ENCODE measurements at places on chromosomes 12 and 14.
A peak's percentile ranks its signal among the peaks of the same experiment; 100 is the strongest.

- no peak for DNase-seq
Observed at GRCh38 chr14:77406086-77406485, 17.2 kb downstream of the NOXRED1 start.

DNA sequence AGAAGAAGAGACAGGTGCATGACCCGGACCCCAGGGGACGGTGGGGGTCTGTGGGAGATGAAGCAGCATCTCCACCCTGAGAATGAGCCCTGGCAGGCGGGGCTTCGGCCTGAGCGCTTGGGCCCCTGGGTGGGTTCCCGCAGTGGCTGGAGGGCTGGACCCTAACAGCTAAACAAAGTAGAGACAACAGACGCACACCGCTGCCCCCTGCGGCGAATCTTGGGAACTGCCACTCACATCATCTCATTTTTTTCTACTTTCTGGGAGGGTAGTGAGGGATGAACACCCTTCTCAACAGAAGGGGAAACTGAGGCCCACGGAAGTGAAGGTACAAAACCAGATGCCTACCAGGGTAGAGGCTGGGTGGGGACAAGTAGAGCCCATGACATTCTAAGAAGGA, 104.7 kb downstream of the RFLNA start:
- no peak for DNase-seq

DNA sequence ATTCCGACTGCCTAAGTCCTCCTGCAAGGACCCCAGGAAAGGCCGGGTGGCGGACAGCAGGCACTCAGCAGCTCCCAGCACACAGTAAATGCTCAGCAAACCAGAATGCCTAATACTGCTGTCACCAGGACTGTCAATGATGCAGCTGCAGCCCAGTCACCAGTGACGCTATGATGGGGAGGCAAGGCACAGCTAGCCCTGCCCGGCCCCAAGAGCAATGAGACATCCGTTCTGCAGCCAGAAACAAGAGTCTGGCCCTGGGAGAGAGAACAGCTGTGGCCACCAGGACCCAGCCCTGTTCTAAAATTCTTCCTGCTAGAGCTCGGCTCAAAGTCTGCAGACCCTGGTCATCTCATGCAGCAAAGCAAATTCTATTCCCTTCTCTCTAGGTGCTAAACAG, 69.8 kb downstream of the NCOR2 start:
- no peak for DNase-seq

DNA sequence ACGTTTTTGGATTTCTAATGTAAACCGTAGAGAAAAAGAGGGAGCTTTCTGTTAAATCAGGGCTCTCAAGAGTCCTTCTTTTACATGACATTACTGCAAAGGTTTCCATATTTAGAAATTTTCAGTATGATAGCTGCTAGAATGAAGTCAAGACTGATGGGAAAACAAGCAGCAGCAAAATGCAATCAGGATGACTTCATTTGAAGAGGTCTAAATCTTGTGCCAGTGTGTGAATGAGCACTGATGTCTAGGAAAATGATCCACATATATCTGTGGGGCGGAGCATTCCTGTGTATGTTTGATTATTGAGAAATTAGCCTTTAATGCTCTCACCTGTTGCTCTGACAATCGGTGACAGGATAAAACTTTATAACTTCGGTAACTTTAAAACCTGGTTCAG, 73.6 kb downstream of the GRIP1 start:
- DNase-seq = no peak

GRCh38 chr14:30657050-30657449, 34.9 kb downstream of the SCFD1 start:
- DNase-seq = no peak

- DNase-seq = no peak
Observed at GRCh38 chr12:109689426-109689825, 24.2 kb upstream of the FAM222A start.

DNA sequence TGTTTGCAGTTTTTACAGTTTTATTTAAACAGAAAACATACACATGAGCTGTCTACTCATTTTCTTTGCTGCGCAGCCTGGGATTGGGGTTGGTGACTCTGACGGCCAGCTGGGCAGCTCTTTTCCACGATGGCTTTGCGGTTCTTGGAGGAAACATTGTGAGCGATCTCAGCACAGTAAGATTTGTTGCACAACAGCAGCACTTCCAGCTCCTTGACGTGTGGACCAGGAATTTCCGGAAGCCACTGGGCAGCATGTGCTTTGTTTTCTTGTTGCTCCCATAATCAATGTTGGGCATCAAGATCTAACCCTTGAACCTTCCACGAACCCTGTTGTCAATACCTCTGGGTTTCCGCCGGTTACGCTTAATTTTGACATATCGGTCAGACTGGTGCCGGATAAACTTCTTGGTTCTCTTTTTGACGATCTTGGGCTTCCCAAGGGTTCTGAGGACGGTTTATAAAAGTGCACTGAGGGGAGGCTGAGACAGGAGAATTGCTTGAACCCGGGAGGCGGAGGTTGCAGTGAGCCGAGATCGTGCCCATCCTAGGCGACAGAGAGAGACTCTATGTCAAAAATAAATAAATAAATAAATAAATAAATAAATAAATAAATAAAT, 21.8 kb downstream of the FKBP11 start:
- no peak for DNase-seq

DNA sequence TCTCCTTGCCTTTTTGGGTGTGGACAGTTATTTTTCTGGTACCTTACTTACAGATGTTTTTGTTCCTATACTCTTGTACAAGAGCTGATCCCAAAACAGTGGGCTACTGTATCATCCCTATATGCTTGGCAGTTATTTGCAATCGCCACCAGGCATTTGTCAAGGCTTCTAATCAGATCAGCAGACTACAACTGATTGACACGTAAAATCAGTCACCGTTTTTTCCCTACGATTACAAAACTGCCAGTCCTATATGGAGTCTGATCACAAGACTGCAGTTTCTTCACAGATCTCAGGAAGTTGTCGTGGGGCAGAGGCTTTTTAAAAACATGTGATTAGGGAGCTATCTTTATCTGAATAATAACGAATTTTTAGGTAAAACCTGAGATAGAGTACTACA, 1.3 kb downstream of the LYSET start:
- no peak for DNase-seq

- no peak for DNase-seq
Observed at GRCh38 chr14:92493024-92493423, 20.6 kb upstream of the RIN3 start.

DNA sequence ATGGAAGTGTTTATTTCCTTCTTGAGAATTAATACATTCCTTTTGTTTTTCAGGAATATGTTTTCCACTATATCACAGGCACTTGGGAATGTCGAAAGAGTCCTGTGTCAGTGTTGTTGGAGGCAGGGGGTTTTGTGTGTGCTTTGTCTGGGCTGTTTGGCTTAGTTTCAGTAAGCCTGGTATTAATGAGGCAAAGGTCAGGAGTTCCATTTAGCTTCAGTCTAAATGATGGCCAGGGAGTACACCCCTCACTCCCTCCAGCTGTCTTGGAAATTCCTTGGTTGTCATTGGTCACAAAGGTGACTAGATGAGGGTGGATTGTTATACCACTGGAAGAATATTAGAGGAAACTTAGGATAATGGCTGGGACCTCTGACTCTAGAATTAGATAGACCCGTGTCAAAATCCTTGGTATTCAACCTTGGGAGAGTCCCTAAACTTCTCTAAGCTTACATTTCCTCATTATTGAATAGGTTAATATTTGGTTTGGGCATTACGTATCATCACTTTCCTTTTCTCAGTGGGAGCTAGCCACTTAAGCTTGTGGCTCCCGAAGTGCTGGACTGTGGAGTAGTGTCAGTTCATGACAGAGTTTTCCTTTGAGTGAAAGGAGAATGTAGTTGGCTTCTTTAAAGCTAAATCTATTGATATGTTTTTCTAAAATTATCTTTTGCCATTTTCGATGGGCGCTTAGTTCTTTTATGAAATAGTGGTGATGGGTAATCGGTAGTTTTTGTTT, 5.2 kb downstream of the FRS2 start:
- DNase-seq = no peak

GRCh38 chr14:55553791-55554190, 26.2 kb upstream of the KTN1 start:
- DNase-seq = no peak

DNA sequence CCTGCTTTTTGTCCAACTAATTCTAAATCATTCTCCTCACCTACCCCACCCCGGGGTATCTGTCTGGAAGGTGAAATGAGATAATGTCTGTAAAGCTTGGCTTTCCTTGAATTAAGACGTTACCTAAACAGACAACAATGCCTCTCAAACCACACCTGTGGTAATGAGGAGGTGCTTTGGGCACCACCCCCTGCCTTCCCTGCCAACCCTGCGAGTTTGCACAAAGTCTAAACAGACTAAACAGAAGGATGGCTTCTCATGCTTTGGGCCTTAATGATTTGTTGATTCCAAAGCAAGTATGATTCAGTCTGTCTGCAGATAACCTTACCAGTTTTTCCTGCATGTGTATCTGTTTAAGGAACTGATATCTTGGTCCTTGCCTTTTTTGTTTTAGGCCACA, 82.4 kb downstream of the ZFC3H1 start:
- peak; percentile 17 for DNase-seq

DNA sequence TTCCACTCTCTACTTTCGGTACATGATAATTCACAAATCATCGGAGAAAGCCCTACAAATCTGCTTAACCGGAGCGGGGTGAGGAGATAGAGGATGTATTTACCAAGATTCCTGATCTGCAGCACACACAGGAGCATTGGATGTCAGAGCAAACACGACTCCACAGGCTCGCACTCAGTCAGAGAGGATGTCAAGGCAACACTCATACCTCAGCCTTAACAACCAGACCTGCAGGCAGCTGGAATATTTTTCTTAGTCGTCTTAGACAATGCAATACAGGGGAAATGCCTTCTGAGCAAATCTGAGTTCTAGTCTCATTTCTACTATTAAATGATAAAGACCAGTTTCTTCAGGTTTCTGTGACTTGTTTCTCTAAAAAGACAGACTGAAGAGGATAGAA, 159.3 kb upstream of the CPNE8 start:
- no peak for DNase-seq

GRCh38 chr14:31122921-31123320, 84.7 kb downstream of the HECTD1 start:
- DNase-seq = no peak

- no peak for DNase-seq
Observed at GRCh38 chr14:75452900-75453816, 25.3 kb downstream of the JDP2 start.

DNA sequence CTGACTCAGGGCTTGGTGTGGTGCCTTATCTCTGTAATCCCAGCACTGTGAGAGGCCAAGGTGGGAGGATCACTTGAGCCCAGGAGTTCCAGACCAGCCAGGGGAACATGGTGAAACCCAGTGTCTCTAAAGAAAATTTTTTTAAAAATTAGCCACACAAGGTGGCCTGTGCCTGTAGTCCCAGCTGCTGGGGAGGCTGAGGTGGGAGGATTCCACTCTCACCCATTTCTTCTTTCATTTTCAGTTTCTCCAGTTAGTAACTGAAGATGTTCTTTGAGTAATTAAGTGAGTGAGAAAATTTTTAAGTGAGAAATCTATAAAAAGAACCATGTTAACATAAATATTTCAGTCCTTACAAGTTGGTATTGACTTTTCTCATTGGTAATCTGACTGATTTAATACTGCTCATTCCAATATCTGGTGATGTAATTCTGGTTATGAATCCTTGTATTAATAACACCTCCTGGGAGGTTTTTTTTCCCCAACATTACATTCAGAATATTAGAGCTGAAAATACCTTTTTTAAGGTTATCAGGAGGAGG, 6.1 kb downstream of the METTL3 start:
- DNase-seq = no peak
